Activated CD4-positive, alpha-beta T cell treated with anti-CD3 and anti-CD28 coated beads, Interleukin-2, amount 10 ng/mL, durations not matched to agents 7 days and 5 days (primary cell): ENCODE measurements at places on chromosomes 1 and 21. TPM values are rescaled to one million over a fixed set of nuclear protein-coding genes. Genes with fewer than 3 reads are reported as not detected.

Gene AMY1C
- total RNA-seq: not detected

Gene MIGA1
- total RNA-seq: 10.8 TPM

Gene HTR1D
- total RNA-seq: not detected

Gene FCER1A
- total RNA-seq: not detected

Gene CLCA4
- total RNA-seq: not detected

Gene C1orf52
- 26.4 TPM for total RNA-seq

Gene HLX
- not detected for total RNA-seq
